ENCODE measurements at places on chromosomes 16 and 17. TPM values are rescaled to one million over a fixed set of nuclear protein-coding genes. Genes with fewer than 3 reads are reported as not detected.

LONP2 gene
- 57.3 TPM for total RNA-seq

KRT12 gene
- total RNA-seq, result not detected

CCL5 gene
- total RNA-seq, result 19.6 TPM

VASN gene
- total RNA-seq, result 0.16 TPM

ZNF629 gene
- total RNA-seq, result 2.6 TPM

TP53TG3B gene
- total RNA-seq, result not detected

DNA sequence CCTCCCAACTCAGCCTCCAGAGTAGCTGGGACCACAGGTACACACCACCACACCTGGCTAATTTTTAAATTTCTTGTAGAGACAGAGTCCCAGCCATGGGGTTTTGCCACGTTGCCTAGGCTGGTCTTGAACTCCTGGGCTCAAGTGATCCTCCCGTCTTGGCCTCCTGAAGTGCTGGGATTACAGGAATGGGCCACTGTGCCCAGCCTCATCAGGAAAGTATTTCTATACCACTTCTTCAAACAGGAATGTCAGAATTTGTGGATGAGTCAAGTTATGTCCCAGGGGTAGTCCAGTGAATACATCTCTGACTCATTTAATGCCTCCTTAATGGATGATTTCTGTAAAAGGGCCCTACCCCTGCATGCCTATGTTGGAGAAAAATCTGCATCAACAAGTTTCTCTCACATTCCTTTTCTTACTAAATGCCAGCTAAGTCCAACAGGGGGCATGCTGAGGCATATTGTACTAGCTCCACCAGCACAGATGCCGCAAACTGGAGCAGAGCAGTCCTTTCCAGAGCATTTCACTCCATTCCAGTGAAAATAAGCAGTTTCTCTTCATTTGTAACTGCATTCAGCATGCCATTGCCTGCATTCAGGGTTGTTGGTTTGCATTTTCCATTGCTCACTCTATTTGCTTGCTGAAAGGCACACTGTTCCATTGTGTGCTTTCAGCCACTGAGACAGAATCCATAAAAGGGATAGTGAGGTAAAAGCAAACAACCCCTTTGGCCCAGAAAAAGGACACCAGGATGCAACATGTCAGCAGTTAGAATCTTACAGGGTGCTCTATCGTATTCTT lies 5.3 kb upstream of the CAVIN1 start:
- DNase-seq, result peak; percentile 82

DNA sequence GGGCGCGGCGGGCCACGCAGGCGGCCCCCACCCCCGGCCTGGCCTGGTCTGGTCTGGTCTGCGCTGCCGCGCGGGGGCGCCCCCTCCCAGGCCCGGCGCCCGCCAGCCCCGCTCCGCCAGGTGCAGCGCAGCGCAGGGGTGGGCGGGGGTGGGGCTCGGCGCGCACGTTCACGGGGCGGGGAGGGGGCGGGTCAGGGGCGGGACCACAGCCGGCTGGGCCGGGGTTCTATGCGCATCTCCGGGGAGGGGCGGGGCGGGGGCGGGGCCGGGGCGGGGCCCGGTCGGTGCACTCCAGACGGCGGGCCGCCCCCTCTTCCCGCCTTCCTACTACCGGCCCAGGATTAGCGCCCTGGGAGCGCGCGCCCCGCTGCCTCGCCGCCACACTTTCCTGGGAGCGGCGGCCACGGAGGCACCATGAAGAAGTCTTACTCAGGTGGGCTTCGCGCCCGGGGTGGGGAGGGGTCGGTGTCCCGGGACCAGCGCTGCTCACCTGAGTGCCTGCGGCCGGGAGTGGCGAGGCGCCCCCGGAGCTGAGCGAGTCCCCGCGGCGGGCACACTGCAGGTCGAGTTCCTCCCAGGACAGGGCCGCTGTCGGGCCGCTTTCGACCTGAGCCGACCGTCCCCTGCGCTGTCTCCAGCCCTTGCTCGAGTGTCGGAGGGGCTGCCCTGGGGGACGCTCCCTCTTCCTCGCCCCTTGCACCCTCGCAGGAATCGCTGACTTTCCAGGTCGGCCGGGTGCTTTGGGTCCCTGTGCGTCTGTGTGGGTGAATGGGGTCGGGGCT lies 140.5 kb downstream of the SEC14L1 start:
- DNase-seq, result peak; percentile 86

DNA sequence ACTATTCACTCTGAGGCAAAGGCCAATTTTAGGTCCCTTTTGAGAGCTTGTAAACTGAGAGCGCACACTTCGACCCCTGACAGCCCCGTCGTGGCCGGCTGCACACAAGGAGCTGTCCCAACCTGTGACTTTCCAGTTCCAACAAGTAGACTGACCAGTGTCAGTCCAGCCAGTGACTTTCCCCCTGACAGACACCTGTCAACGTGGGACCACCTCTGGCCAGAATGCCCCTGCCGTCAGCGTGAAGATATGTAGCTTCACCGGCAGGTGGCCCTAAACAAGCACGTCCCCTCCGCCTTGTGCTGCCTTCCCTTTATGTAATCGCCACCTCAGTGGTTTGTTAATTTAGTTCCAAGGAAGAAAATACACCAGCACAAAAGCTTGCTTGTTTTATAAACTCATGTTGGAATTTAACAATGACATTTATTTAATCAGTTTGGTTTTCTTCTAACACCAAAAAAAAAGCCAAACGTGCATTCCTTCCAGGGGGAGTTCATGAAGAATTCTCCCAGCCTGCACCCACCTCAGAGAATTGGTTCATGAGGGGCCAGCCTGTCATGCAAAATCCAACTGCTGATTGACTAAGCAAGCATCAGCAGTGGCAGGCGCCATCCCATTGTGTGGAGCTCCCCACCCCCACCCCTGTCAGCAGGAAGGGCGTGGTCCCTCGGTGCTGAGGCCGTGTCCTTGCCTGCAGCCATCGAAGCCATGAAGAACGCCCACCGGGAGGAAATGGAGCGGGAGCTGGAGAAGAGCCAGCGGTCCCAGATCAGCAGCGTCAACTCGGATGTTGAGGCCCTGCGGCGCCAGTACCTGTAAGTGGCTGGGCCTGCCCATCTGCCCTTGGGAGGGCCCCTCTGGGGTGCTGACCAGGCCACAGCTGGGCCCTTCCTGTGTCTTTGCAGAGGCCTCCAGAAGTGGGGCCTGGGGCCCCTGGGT lies 33.9 kb downstream of the PLD6 start:
- DNase-seq, result no peak

DNA sequence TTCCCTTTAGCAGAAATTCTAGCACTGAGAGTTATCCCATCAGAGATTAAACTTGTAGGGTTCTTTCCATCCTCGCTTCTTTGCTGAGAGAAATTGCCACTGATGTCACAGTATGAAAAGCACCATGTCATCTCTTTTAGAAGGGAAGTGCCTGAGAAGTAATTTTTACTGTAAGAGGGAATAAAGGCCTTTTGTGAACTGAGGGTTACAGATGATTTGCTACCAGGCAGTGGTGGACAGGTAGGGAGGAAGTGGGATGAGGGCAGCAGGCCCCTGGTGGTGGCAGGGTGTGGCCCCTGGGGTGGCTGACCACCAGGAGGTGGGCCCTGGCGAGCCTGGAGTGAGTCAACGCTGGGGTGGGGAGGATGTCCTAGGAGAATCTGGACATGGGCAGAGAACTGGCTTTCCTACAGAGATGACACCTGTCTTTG lies 6.4 kb upstream of the MILR1 start:
- peak; percentile 68 for DNase-seq

- no peak for DNase-seq
Observed at GRCh38 chr16:79653373-79653891, 52.9 kb upstream of the MAF start.

All from activated CD4-positive, alpha-beta T cell treated with anti-CD3 and anti-CD28 coated beads, Interleukin-2, amount 10 ng/mL, durations not matched to agents 24 days and 14 days (primary cell).